ENCODE measurements at places on chromosomes 5 and 9. TPM values are rescaled to one million over a fixed set of nuclear protein-coding genes. Genes with fewer than 3 reads are reported as not detected.

GZMA gene
- 2.3 TPM for total RNA-seq

SOHLH1 gene
- total RNA-seq = not detected

PCDHGB5 gene
- 0.16 TPM for total RNA-seq

ORM2 gene
- total RNA-seq = not detected

FIBCD1 gene
- not detected for total RNA-seq

ABLIM3 gene
- total RNA-seq = not detected

PTGDS gene
- 0.97 TPM for total RNA-seq

SLC36A2 gene
- total RNA-seq = not detected

ANXA2R gene
- total RNA-seq = 40.4 TPM

CDH18 gene
- not detected for total RNA-seq

CCL27 gene
- total RNA-seq = not detected

PLPP7 gene
- not detected for total RNA-seq

SLC34A3 gene
- total RNA-seq = not detected

TICAM2 gene
- 0.93 TPM for total RNA-seq

HTR1A gene
- not detected for total RNA-seq

ARL14EPL gene
- total RNA-seq = not detected

NDUFS4 gene
- 27.8 TPM for total RNA-seq

HRH2 gene
- 12.9 TPM for total RNA-seq

ZER1 gene
- 51.2 TPM for total RNA-seq

SLC25A48 gene
- total RNA-seq = not detected

SLC45A2 gene
- not detected for total RNA-seq

NTRK2 gene
- 1.7 TPM for total RNA-seq

CDKN2AIPNL gene
- total RNA-seq = 17.8 TPM

SSBP2 gene
- total RNA-seq = 55.9 TPM

IL5 gene
- total RNA-seq = not detected

PKD2L2 gene
- not detected for total RNA-seq

GFI1B gene
- total RNA-seq = 2.7 TPM

PHF24 gene
- total RNA-seq = not detected

NR5A1 gene
- total RNA-seq = not detected

LCP2 gene
- total RNA-seq = 291 TPM

FBP1 gene
- 9.2 TPM for total RNA-seq

KCNN2 gene
- not detected for total RNA-seq

LHFPL2 gene
- 2.4 TPM for total RNA-seq

IRGM gene
- 1.7 TPM for total RNA-seq

IFNA2 gene
- not detected for total RNA-seq

NMUR2 gene
- not detected for total RNA-seq

WNT8A gene
- total RNA-seq = not detected

TMEM174 gene
- not detected for total RNA-seq

EPB41L4B gene
- total RNA-seq = 0.36 TPM

ARL15 gene
- total RNA-seq = 13.5 TPM

MOCS2 gene
- 20.8 TPM for total RNA-seq

ROPN1L gene
- 0.49 TPM for total RNA-seq

LIFR gene
- 0.16 TPM for total RNA-seq

PCDHGA7 gene
- 0.16 TPM for total RNA-seq

SPATA31E1 gene
- not detected for total RNA-seq

All from naive thymus-derived CD4-positive, alpha-beta T cell (primary cell).